ENCODE measurements at places on chromosomes 5 and 9.

DNA sequence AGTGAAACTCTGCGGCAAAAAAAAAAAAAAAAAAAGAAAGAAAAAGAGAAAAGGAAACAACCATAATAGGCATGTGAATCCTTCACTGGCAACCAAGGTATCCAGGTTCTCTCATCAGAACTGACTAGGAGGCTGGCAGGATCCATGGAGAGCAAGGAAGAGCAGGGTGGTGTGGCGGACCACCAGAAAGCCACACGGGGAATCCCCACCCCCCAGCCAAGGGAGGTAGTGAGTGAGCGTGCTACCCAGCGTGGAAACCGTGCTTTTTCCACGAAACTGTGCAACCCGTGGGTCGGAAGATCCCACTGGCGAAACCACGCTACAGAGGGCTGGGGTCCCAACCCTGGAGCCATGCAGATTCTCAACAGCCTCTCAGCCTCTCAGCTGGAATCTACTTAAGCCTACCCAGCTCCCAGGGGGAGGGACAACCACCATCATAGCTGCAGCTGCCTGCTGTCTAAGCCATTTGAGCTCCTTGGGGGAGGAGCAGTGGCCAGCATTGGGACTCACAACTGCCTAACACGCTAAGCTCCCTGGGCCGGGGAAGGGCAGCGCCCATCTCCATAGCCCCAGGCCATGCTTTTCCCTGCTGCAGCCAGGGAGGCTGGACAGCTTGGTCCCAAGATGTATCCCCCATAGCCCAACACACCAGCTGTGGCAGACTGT lies 91.6 kb downstream of the PRELID2 start:
- DNase-seq, result no peak

DNA sequence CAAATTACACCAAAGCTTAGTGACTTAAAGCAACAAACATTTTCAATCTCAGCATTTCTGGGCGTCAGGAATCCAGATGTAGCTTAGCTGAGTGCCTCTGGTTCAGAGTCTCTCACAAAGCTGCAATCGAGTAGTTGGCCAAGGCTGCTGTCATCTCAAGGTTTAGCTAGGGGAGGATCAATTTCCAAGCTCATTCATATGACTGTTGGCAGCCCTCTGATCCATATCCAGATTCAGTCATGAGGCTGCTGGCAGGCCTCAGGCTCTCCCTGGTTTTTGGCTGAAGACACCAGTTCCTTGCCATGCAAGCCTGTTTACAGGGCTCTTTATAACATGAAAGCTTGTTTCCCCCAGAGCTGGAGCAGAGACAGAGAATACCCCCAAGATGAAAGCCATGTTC lies 419.5 kb upstream of the TLE4 start:
- no peak for DNase-seq

GRCh38 chr5:119220576-119221197 lies 135.1 kb upstream of the TNFAIP8 start:
- DNase-seq, result no peak

- DNase-seq, result no peak
Observed at GRCh38 chr5:152511531-152512132, 106.6 kb upstream of the NMUR2 start.

GRCh38 chr5:4636378-4636777 lies 503.8 kb upstream of the ADAMTS16 start:
- DNase-seq, result no peak

GRCh38 chr5:129065721-129066120 lies 28.8 kb upstream of the ISOC1 start:
- DNase-seq, result no peak

GRCh38 chr5:21844960-21845359 lies 1008.2 kb downstream of the CDH12 start:
- no peak for DNase-seq

DNA sequence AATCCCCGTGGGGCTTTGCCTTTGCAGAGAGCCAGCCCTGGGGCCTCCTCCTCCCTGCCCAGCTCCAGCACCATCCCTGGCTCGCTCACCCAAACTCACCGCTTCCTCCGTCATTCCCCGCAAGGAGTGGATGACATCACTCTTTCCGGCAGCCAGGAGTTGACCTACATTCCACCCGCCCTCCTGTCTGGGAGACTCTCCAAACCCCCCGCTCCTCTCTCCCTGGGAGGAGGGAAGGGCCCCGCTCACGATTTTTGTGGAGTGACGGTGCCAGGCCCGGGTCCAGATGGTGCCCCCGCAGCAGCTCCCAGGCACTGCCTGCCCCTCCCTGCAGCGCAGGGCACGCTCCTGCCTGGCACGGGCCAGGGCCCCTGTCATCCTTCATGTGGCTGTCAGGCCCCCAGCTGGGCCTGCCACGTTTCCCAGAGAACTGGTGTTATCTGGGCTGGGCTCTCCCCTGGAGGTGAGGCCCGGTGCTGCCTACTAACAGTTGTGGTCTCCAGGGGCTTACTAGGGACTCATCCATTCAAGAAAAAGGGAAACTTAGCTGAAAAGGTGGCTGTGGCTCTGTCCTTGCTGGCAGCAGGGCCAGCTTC lies 52.3 kb downstream of the NTNG2 start:
- DNase-seq, result peak; percentile 89

GRCh38 chr9:116383936-116384335 lies 230.3 kb downstream of the PAPPA start:
- DNase-seq, result no peak

DNA sequence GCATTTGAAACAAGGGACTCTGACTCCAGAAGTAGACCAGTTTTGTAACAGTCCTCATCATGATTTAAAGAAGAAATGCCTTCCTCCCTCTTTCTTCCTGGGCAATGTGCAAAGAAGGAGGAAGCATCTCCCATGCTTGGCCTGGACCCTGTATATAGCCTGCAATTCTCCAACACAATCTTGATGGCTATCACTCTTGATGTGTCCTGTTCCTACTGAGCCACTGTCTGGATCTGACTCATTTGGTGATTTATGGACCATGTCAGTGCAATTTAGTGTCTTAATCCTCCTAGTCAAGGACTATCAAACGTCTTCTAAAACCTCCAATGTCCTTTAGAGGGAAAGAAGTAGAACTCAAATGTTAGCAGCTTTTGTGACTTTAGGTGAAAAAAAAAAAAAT lies 697.3 kb downstream of the TLR4 start:
- no peak for DNase-seq

DNA sequence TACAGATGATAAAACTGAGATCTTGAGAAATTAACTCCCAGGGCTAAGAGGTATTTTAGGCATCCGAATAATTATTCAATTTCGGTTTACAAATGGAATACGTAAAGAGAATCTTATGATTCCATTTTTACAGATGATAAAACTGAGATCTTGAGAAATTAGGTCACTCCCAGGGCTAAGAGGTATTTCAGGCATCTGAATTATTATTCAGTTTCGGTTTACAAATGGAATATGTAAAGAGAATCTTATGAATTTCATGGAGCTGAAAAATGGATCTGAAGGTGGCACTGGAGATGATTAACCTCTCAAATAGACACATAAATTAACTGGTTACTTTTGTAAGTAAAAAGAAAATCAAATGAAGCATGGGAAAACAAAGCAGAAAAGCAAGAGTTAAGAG lies 44.2 kb downstream of the FGF1 start:
- DNase-seq, result no peak

GRCh38 chr5:54206580-54207229 lies 103.7 kb downstream of the ARL15 start:
- no peak for DNase-seq

DNA sequence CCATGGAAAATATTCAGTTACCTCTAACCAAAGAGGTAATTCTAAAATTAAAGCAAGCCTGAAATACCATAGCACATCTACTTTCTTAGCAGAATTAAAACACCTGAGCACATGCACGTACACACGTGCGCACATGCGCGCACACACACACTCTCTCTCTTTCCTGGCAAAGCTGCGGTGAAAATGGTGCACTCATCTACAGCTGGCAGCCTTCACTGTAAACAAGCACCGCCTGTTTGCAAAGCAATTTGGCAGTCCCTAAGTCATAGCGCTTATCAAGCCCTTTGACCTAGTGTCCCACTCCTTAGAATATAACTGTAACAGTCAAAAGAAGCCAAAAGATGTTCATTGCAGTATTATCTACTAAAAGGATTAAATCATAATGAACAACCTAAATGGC lies 278.7 kb downstream of the DENND1A start:
- DNase-seq, result no peak

GRCh38 chr5:25544652-25545249 lies 900.0 kb upstream of the CDH10 start:
- no peak for DNase-seq

- DNase-seq, result no peak
Observed at GRCh38 chr5:139804800-139805397, 9.3 kb downstream of the PSD2 start.

DNA sequence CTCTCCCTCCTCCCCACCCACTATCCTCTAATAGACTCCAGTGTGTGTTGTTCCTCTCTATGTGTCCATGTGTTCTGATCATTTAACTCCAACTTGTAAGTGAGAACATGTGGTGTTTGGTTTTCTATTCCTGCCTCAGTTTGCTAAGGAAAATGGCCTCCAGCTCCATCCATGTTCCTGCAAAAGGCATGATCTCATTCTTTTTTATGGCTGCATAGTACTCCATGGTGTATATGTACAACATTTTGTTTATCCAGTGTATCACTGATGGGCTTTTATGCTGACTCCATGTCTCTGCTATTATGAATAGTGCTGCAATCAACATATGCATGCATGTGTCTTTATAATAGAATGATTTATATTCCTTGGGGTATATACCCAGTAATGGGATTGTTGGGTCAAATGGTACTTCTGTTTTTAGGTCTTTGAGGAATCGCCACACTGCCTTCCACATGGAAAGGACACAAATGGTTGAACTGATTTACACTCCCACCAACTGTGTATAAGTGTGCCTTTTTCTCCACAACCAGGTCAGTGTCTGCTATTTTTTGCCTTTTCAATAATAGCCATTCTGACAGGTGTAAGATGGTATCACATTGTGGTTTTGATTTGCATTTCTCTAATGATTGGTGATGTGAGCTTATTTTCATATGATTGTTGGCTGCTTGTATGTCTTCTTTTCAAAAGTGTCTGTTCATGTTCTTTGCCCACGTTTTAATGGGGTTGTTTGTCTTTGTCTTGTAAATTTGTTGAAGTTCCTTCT lies 96.5 kb upstream of the DAB2 start:
- no peak for DNase-seq

DNA sequence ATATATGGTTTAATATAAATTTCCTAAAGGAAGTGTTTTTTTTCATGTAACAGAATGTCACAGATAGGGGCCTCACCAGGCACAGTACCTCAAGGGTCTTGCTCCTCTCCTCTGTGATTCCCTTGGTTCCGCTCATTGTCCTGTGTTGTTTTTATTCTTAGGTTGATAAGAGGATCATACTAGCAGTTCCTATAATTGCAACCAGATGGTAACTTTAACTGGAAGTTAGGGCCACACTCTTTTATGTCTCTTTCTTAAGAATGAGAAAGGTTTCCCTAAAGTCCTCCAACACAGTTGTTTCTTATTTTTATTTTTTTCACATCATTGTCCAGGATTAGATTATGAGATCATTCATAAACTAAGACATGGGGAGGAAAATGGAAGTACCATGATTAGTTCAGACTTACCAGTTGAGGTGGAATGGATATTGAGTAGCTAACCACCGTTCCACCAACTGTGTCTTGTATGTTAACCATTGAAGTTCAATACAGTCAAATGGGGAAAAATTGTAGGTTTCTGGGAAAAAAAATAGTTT lies 41.1 kb downstream of the FAM174A start:
- no peak for DNase-seq

GRCh38 chr5:87393331-87393730 lies 19.4 kb downstream of the CCNH start:
- DNase-seq, result no peak

GRCh38 chr5:372996-373709 lies 51.6 kb downstream of the AHRR start:
- DNase-seq, result no peak

DNA sequence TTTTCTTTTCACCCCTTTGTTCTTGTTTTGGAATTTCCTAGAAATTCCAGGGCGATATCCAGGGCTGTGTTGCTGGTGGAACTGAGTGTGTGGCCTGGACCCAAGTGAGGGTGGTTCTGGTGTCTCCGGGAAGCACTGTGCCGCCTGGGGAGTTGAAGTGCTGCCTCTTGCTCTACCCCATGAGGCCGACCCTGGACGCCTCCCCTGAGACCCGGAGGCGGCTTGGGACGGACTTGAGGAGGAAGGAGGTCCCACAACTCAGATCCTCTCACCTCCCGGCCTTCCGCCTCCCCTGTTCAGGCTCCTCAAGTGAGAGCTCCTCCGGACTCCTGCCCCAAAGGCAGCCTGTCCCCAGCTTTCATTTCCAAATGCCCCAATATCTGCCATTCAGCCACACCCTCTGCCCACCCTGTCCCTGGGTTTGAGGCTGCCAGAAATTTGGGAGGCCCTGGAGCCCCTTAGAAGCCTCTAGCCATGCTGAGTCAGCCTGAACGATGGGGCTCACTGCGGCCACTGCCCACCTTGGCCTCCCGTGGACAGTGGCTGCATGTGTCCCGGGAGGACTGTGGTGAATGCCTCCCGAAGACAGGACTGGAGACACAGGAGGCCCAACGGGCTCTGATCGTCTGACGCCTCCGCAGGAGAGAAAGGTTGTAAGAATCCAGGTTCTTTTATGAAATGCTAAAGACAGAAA lies 42.6 kb upstream of the SLC6A19 start:
- DNase-seq, result no peak

- no peak for DNase-seq
Observed at GRCh38 chr5:87129046-87129445, 138.6 kb upstream of the RASA1 start.

GRCh38 chr9:127999461-127999860 lies 18.7 kb upstream of the EEIG1 start:
- no peak for DNase-seq

- DNase-seq, result no peak
Observed at GRCh38 chr5:157245476-157245875, 20.4 kb upstream of the CYFIP2 start.

GRCh38 chr9:85401998-85402397 lies 339.8 kb downstream of the AGTPBP1 start:
- no peak for DNase-seq

DNA sequence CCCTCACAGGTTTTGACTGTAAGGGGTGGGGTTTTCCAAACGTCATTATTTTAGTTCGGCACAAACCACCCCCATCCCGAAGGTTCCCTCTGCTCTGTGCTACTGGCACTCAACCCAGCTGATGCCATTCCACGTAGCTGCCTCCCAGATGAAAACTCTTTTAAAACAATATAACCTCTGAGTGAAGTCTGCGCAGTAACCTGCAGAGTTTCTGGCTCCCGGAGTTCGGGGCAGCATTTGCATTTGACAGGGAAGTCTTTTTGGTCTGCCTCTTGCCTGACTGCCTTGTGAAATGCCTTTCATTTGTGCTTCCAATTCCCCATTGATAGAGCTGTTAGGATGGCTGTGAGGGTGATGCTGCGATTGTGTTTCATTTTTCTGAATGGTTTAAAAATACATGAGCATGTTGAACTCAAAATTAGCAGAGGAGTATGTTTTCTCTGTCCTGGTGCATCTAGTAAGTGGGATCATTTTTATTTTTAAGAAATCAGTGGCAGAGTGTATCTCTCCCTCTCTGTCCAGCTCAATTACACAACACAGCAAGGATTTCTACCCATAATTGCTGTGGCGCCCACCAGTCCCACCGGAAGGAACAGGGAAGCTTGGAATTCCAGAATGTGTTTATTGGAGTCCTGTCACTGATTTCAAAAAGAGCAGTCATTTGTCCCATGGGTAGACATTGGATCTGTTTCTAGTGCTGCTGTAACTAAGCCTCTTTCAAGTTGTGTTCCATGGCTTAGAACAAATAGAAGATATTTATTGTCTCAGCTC lies 24.8 kb downstream of the ADCY2 start:
- DNase-seq, result no peak
